ENCODE measurements at places on chromosomes 5 and 9.

GRCh38 chr5:126009566-126009965 lies 413.6 kb upstream of the GRAMD2B start:
- no peak for DNase-seq

- peak; percentile 50 for DNase-seq
Observed at GRCh38 chr9:129609486-129610212, 11.3 kb downstream of the C9orf50 start.

- no peak for DNase-seq
Observed at GRCh38 chr5:66958201-66958979, 238.2 kb downstream of the CD180 start.

GRCh38 chr5:80174790-80175189 lies 81.1 kb downstream of the SERINC5 start:
- DNase-seq = no peak

GRCh38 chr9:123604861-123605260 lies 248.9 kb downstream of the CRB2 start:
- DNase-seq = no peak

- DNase-seq = no peak
Observed at GRCh38 chr5:54440456-54440893, 15.0 kb upstream of the HSPB3 start.

GRCh38 chr5:178564811-178565550 lies 25.2 kb downstream of the COL23A1 start:
- no peak for DNase-seq

- DNase-seq = no peak
Observed at GRCh38 chr5:82644766-82645165, 366.6 kb upstream of the RPS23 start.

DNA sequence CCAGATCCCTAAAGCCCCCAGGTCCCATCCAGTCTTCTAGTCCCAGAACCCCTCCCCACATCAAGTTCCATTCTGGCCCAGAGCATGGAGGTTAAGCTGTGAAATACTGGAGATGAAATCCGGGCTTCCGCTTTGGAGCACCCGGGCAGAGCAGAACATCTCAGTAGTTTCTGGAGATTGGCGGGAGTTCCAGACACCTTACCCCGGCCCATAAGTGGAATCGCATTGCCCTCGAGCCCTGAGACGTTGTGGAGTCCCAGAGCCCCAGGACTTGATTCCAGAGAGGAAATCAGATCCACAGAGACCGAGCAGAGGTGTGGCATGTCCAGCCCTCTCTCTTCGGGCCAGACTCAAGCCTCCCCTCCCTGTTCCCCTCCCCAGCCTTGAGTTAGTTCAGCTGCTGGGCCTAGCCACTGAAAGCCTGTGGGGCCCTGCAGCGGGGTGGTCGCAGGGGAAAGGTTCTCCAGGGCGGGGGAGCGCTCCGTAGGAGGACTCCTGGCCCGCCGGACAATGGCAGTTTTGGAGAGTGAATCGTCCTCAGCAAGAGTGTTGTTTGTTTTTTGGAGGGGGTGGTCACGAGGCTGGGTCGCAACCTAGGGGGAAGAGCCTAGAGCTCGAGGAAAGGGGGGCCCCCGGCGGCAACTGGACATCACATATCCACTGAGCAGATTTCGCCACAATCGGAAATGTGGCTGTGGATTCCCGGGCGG lies 1.0 kb upstream of the PAX5 start:
- no peak for DNase-seq

- peak; percentile 13 for DNase-seq
Observed at GRCh38 chr9:100011062-100011681, 87.6 kb downstream of the ERP44 start.

DNA sequence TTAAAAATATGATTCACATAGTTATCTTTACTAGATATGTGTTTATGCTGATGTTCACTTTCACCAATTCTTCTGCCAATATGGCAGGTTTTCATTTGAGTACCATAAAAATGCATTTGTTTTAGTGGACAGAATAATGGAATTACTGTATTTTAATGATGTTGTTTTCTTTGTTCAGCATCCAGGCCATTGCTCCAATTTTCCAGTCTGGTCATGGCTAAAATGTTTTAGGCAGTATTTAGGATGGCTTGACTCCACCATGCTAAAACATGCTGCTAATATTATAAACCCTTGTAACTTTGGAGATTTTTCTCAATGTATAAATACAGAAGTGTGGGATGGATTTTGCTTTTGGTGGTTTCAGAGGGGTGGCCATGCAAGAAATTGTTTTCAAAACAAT lies 273.0 kb upstream of the RPS23 start:
- no peak for DNase-seq

- DNase-seq = no peak
Observed at GRCh38 chr5:34865091-34865490, 26.1 kb downstream of the TTC23L start.

- DNase-seq = no peak
Observed at GRCh38 chr5:127799293-127799905, 96.2 kb downstream of the CCDC192 start.

DNA sequence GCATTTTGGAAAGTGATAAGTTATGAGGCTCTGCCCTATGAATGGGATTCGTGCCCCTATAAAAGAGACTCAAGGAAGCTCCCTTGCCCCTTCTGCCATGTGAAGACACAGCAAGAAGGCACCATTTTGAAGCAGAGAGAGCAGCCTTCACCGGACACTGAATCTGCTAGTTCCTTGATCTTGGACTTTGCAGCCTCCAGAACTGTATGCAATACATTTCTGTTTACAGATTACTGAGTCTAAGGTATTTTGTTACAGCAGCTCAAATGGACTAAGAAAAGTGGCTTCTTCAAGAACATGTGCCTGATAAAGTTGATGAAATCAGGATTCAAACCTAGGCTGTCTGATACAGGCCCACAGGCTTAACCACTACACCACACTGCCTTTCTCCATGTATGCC lies 131.6 kb upstream of the MAP3K1 start:
- DNase-seq = no peak

GRCh38 chr5:151115272-151115905 lies 34.6 kb upstream of the TNIP1 start:
- peak; percentile 66 for DNase-seq

DNA sequence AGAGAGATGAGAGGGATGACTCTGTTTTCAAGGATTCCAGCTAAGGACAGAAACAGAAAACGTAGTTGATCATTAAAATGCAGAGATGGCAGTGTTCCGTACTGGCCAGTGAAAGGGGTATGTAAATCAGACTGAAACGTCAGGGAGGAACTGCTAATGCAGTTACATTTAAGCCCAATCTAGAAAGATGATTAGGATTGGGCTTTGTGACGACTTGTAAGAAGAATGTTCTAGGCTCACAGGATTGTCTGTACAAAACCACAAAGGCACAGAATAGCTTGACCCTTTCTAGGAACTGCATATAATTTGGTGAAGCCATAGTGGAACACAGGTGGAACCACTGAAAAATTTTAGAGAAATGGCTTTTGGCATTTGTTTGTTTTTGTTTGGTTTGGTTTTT lies 55.6 kb upstream of the TESK1 start:
- DNase-seq = no peak

DNA sequence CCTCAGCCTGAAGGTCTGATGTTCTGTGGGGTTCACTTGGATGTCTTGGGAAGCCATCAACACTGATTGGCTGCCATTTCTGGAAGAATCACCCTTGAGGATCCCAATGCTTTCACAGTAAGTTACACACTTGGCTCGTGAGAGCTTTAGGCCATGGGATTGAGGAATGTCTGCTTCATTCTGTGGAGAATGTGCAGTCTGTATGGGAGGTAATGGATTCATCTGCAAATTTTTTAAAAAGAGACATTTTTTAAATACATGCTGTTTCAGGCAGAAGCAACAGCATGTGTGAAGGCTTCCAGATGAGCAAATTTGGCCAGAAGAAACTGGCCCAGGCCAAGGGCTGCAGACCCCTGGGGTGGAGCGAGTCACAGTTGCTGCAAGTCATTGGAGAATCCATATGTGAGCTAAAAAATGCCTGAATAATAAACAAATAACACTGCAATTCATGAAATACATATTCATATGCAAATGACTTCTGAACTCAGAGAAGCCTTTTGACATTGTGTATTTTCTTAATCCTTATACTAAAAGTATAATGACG lies 146.3 kb upstream of the RASEF start:
- DNase-seq = no peak

DNA sequence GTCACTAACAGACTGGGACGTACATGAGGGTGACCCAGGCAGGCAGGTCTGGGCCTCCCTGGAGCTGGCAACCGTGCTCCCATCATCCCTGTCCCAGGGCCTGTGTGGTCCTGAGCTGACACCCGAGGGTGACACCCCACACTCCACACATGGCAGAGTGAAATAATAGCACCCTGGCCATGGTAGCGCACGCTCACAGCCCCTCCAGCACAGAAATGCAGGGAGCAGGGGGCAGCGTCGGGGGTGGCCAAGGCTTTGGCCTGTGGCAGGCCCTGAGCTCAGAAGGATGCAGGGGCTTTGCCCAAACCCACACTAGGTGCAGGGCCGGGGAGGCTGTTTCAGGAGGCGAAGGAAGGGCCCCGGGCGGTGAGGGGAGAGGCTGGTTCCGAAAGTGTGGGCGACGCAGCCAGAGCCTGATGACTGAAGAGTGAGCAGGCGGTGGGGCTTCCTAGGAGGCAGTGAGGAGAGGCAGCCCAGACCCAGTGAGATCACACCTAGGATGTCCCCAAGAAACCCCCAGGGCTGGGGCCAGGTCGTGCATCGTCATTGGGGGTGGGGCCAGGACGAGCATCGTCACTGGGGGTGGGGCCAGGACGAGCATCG lies 12.9 kb downstream of the OR2V2 start:
- peak; percentile 62 for DNase-seq

DNA sequence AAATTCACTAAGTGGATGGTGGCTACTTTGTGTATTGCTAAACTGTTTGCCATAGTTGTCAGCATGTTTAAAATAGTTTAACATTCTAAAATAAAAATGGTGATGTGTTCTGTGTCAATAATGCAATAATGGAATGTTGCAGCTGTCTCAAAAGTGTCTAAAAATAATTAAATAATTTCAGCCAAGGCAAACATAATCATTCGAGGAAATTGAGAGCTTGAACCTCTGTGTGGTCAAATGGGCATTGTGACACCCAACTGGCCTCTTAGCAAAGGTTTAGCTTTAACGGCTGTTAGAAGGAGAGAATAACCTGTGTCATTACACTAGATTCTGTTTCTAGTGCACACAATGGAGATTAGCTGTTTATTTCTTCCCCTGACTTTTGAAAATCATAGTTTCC lies 278.5 kb downstream of the TMEM167A start:
- no peak for DNase-seq

DNA sequence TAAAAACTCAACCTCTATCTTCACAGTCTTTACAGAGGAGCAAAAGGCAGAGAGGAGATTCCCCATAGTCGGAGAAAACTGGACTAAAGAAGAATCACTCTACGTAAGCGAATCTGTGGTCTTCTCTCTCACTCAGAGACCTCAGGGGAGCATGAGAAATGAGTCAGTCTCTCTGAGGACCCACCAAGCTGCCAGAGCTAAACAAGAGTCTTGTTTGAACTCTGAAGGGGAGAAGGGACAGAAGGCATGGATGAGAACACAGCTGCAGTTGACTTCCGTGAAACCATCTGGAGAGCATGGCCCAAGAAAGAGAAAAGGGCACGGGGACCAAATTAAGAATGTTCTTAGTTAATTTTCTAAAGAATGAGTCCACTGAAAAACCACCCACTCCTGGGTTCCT lies 12.8 kb upstream of the MAN2A1 start:
- DNase-seq = no peak

DNA sequence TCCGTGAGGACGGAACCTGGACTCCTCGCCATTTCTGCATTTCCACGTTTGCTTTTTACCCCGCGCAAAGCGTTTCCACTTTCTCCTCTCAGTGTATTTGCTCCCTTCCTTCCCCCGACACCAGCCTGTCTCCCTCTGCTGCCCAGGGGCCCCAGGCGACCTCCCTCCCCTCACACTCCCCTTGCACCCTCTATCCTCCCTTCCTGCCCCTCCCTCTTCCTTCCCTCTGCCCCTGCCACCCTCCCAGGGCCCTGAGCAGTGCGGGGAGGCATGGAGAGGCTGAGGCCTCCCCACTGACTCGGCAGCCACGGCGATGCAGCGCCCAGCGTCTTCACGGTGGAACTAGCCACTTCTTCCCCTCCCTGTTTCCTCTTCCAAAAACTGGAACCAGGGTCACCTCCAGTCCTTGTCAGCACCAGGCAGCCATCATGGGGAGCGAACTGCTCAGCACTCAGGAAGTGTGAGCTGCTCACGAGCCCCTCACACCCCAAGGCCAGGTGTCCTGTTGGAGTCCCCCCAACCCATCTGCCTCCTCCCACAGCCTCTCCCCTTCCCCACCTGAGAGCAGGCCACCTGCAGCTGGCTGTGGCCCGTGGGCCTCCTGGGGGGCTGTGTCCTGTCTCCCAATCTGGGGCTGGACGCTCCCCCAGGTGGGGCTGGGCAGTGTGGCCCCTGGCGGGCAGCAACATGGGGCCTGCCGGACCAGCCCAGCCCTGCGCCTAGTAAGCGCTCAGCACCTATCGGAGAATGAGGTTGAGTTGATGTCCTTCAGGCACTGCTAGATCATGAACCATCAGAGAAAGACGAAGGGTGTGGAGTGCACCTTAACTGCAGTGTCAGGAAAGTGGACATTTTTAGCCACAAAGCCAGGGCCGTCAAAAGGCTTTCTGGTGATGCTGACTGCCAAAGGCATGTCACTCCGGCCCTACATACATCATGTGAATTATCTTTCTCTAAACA lies 17.5 kb downstream of the UBE2QL1 start:
- no peak for DNase-seq

GRCh38 chr9:132541870-132542830 lies 40.3 kb upstream of the BARHL1 start:
- no peak for DNase-seq

DNA sequence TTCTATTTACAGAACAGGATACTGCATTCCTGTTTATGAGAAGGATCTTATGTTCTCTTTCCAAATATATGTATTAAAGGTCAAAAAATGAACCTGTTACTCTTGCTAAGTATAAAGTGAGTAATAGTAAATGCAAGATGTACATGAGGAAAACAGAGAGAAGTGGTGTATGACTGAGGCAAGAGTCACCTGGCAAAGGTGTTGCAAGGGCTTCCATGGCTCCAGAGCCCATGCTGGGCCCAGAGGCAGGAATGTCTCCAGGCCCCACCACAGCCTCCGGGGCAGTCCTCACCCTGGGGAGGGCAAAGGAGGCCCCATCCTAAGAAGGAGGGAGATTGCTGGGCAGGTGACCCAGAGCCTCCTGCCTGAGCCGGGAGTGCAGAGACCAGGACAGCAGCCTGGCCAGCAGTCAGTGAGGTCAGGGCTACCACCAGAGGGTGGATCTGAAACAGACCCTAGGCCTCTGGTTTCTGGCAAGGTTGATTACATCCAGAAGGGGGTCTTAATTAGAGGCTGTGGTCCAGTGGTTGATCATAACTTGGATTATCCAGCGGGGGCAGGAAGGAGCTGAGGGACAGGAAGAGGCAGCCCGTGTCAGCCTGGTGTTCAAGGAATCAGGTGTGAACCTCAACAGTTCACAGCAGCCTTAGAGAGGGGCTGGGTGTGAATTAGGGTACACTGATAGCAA lies 57.3 kb upstream of the CPLX2 start:
- DNase-seq = no peak

GRCh38 chr9:34334337-34334824 lies 5.0 kb downstream of the NUDT2 start:
- no peak for DNase-seq

DNA sequence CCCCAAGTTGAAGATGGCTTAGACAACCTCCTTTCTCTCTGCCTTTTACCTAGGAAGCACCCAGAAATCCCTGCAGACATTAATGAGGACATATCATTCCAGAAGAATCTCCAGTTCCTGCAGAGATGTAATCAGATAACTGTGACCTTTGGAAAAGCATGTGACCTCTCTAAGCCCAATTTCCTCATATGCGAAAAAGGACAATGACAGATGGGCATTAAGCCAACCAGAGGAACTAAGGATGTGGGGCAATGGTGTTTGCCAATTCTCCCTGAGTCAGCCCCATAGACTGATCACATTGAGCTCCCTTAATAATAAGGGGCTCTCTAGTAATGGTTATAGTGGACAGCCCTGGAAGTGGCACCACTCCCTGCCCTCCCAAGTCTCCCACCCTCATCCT lies 10.1 kb upstream of the FOXI1 start:
- no peak for DNase-seq

All from activated T-cell treated with anti-CD3 and anti-CD28 coated beads for 1 hour (primary cell).